ENCODE measurements at places on chromosomes 7 and 10.

DNA sequence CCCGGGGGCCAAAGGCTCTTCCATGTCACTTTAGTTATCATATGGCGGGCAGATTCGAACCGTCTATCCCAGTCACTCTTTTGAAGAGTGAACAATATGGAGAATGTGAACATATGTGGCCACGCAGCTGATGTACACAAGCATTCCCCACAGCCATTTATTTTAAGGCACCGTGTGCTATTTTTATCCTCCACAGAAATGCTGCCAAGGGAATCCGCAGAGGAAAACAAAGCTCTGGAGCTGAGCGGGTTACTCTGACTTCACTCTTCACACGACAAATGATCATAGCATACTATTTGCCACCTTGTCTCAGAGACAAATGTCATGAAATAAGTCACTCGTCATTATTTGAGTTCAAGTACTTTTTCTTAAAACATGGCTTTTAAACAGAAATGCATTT is 100.3 kb downstream of the CTBP2 start:
- no peak for DNase-seq

- no peak for DNase-seq
These were observed 612.6 kb downstream of the SORCS3 start for GRCh38 chr10:105253515-105254212.

DNA sequence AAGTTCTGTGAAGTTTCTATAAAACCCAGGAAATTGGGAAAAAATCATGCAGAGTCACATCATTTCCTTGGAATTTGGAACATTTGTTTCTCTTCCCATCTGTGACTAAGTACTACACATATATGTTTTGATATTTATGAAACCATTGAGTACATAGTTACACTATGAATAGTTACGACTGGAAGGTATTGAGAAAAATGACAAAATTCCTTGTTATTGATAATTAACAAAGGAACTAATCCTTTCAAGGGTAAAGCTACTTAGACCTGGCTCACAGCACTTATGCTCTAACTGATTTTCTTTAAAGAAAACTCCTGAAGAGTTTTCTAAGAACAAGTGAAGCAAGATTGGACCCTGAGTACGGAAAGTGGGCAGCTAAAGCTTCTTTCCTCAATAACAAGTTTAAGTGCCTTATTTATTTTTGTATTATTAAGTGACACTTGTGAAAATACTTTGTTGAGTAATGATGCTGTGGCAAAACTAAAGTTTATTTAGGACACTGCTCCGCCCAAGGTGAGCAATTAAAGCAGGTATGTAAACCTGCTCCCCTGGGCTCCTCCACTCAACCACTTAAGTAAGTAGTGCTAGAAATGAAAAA is 12.0 kb upstream of the GLCCI1 start:
- no peak for DNase-seq

DNA sequence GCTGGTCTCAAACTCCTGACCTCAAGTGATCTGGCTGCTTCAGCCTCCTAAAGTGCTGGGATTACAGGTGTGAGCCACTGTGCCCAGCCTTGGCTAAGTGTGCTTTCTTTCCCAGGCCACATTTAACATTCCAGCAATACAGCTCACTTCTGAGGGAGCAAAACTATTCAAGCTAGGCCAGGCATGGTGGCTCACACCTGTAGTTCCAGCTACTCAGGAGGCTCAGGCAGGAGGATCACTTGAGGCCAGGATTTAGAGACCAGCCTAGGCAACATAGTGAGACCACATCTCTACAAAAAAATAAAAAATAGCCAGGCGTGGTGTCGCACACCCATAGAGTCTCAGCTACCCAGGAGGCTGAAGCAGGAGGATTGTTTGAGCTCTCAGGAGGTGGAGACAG is 23.3 kb upstream of the TPST1 start:
- DNase-seq: no peak

DNA sequence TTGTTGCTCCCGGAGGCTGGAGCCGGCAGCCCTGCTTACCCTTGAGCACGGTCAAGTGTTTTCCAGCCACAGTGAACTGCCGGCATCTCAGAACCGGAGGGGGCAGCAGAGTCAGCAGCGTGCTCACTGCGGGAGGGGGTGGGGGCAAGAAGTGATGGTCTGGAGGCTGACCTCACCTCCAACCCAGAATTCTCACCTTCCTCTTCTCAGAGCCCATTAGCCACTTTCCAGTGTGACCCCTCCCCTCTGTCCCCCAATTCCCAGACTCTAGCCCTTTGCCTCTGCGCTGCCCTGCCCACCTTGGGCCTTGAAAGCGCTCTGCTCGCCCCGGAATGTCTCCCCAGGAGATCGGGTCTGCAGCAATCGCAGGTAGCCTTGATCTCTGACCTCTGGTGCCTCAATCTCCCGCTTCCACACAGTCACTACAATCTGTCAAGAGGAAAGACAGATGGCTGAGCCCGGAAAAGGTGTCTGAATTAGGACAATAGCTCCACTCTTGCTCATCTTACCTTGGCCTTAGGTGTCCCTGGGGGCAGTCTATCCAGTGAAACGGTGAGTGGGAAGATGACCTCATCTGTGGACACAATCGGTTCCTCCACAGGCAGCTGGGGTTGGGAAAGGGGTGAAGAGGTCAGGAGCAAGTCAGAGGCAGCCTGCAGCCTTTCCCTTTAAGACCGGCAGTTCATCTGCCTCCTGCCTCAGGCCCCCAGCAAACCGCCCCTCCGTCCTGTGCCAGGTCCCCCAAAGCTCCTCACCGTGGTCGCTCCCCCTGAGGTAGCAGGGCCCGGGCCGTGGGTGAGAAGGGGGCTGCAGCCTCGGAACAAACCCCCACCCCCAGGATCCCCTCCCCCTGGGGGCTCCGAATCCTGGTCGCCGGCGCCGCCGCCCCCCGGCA is 942 bp downstream of the TRAPPC14 start:
- DNase-seq: no peak

DNA sequence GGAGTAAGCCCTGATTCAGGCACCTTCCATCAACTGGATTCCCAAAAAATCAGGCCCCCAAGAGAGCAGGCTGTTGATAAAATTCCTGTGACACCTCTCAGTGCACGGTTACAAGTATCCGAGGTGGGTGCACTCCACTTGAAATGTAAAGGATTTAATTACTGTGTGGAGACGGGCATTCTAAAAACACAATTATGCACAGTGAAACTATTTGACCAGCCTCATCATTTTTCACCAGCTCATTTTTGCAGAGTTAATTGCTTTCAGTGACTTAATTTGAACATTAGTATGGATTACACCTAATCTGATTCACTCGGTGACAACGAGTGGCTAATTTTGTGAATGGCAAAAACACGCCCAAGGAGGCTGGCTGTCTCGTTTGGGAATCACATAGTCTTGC is 2.3 kb downstream of the FOXL3 start:
- no peak for DNase-seq

GRCh38 chr10:29600067-29600466 is 34.7 kb downstream of the SVIL start:
- DNase-seq: no peak

- no peak for DNase-seq
These were observed 36.5 kb downstream of the KLF6 start for GRCh38 chr10:3748484-3748883.

DNA sequence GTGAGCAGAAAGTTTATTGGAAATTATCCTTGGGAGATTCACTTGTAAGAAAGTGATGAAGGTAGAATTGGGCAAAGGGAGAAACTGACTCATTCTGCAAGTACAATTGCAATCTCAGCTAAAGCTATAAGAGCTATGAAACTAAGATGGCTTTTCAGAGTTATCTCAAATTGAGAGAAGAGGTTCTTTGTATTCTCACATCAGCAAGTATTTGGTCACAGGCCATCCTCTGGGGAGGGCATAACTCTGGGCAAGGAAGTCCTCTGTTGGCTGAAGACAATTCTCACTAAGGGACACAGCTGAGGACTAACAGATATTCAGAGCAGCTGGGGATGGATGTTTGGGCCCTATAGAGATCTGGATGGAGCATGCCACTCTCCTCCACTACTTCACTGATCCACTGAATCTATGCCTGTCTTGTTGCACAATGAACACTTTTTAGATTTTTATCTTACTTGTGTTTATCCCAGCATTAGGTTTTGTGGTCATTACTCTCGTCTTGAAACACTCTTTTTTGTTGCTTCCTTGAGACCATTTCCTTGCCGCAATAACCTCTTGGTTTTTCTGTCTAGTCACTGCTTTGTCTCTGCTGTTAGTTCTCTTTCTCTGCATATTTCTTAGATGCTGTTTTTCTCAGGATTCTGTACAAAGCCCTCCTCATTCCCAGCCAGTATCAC is 115.1 kb downstream of the GNAI1 start:
- DNase-seq: no peak

DNA sequence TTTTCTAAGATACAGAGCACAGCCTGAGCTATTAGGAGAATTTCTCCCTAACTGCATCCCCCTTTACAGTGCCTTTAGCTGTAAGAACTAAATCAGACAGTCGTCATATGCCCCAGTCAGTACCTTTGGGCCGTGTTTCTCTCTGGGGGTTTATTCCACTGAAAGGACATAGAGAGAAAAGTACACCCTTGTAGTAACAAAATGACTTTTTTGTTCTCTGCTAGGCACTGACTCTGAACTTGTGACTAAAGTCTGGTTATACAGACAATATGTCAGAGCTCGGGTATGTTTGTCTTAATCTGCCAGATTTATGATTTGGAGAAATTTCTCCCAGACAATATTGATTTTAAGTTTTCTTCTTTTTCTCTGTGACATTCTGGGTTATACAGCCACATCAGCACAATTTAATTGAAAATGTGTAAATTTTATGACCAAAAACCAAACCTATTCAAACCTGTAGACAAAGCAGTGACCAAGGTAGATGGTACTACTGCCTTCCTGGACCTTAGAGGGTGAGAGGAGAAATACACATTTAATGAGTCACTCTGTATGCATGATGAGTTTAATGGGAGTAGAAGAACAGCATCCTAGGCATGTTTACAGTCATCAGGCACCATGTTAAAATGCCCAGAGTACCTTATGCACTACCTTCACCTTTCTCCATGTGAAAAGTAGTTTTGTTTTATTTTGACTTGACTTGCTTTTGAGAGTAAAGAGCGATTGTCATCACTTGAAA is 156.1 kb upstream of the PLXDC2 start:
- no peak for DNase-seq

DNA sequence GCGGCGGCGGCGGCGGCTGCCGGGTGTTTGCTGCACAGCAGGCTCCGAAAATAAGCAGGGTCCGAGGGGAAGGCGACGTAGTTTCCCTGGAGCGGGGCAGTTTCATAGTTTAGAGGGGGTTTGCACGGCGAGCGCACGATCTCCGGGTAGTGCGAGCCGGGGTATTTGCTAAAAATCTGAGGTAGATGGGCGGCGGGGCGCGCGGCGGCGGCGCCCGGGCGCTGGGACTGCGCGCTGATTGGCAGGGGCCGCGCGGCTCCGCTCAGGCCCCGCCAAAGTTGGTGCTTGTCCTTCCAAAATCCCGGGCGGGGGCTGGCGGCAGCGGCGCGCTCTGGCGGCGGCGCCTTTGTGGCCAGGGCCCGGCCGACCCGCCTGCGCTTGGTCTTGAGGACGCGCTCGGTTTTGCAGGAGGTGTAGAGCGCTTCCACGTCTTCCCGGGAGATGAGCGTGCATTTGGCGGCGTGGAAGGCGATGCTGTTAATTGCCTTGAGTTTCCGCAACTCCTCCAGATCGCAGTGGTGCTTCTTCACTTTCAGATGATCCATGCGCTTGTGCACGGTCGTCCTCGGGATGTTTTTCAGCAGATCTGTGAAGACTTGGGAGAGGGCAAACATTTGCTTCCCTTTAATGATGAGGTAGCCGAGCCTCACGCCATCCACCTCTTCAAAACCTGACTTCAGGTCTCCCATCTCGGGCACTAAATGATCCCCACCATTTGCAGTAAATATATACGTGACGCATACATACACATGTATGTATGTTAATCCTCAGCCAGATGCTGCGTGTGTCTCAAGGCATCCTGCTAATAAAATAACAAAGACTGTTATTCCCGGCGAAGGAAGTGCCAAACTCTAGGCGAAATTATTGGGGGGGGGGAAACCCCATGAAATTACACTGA is 8.1 kb downstream of the SKIDA1 start:
- DNase-seq: no peak

- no peak for DNase-seq
These were observed 33.0 kb downstream of the PLEKHA1 start for GRCh38 chr10:122407375-122408125.

DNA sequence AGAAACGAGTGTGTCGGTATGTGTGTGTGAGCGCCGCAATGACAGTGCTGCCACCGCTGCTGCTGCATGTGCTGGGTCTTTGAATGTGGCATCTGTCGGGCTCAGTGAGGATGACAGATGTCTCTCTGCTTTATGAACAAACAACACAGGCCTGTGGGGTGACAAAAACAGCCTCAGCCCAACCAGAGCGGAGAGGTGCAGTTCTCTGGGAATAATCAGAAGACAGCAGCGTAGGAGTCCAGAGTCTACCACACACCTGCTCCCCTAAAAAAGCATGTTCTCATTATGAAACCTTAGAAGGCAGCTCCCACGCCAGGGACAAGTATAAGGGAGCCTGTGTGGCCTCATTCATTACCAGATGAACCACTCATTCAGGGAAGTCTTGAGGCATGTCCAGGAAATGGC is 278.3 kb downstream of the KCNMA1 start:
- no peak for DNase-seq

GRCh38 chr7:48421357-48421756 is 250.1 kb downstream of the ABCA13 start:
- no peak for DNase-seq

DNA sequence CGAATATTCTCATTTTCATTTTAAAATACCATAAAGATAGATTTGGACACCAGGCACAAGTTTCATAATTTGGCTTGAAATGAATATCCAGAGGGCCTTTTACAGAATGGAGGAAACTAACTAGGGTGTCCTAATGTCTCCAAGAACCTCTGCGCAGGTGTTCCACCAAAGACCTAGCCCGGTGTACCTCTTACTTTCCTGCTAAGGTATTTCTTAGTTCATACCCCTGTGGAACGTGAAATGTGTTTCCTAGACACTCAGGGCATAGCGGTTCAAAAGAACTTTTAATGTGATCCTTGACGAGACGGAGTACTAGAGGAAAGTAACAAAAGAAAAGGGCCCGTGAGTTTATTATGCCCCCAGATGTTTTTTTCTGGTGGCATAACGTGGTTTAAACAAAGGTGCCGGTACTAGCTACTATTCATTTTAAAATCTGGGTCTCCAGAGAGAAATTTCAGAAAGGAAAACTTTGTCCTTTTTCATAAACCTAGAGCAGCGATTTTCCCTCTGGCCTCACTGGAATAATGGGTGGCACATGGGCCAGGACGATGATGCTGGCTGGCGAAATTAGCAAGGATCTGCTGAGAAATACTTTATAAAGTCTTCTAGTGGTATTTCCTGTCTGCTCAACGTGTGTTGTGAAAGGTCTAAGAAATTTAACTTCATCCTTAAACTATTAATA is 1.4 kb downstream of the APBB1IP start:
- no peak for DNase-seq

- peak; percentile 69 for DNase-seq
These were observed 73.6 kb downstream of the SNX10 start for GRCh38 chr7:26365077-26365900.

- no peak for DNase-seq
These were observed 240.8 kb downstream of the KIF20B start for GRCh38 chr10:89942217-89942616.

GRCh38 chr7:157405501-157405900 is 68.7 kb downstream of the DNAJB6 start:
- no peak for DNase-seq

Measured in Panc1 (cell line).